ENCODE measurements at places on chromosomes 11 and 22. TPM values are rescaled to one million over a fixed set of nuclear protein-coding genes. Genes with fewer than 3 reads are reported as not detected.

EHF gene
- total RNA-seq, result 0.06 TPM

LARGE1 gene
- total RNA-seq, result 11.8 TPM

PPP6R2 gene
- 65.0 TPM for total RNA-seq

LPXN gene
- total RNA-seq, result 3.9 TPM

GSTT4 gene
- not detected for total RNA-seq

LRRC55 gene
- total RNA-seq, result not detected

TRPC6 gene
- total RNA-seq, result 1.5 TPM

PRRG4 gene
- total RNA-seq, result 0.06 TPM

MPZL2 gene
- total RNA-seq, result 0.56 TPM

SLC22A6 gene
- not detected for total RNA-seq

RHOD gene
- 16.8 TPM for total RNA-seq

BIRC3 gene
- total RNA-seq, result 0.92 TPM

AIFM3 gene
- 0.53 TPM for total RNA-seq

PRG3 gene
- not detected for total RNA-seq

ANO5 gene
- total RNA-seq, result 2.3 TPM

CYP2R1 gene
- 7.9 TPM for total RNA-seq

UBASH3B gene
- 24.2 TPM for total RNA-seq
